CD4-positive, alpha-beta T cell treated with Interleukin-6 for 4 hours (primary cell): ENCODE measurements at places on chromosomes 4 and X.

GRCh38 chrX:19863857-19864223, 23.6 kb downstream of the SH3KBP1 start:
- DNase-seq: no peak

DNA sequence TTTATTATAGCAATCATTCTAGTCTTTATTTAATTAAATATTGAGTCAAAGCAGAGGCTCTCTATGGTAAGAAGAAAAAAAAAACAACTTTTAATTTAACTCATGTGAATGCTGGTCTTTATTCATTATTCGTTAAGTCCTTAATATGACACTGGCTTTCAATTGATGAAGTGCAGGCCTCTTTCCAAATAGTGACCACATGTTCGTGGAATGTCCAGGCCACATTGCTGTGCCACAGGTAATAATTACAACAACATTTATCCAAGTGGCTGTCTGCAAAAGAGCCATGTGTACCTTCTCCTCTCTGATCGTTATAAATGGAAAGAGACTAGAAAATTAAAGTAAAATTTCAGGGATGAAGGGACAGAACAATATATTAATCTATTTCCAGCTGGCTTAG, 220.1 kb upstream of the PABPC4L start:
- DNase-seq: no peak

GRCh38 chr4:36325926-36326325, 44.5 kb downstream of the DTHD1 start:
- no peak for DNase-seq

DNA sequence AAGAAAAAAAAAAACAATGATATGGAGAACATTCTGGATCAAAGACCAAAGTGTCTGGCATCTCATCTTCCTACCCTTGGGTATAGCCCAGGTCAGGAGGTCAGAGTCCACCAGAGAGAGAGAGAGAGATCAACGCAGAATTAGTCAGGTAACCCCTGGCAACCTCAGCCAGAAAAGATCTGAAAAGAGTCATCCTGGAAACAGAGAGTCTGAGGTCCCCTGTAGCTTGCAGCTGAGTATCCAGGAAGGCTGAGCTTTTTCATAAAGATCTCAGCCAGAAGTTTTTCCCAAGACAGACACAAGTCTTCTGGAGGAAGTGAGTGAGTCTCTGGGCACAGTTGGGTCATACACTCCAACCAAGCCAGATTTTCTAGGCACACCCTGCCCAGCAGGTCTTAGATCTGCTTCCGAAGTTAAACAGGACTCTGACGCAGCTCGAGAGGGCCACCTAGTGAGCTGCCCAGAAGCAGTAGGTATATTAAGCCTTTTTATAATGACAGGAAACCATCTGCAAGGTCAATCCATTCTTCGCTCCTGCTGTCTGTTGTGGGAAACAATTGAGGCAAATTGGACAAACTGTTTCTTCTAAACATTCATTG, 35.7 kb downstream of the ACE2 start:
- peak; percentile 3 for DNase-seq

GRCh38 chrX:12962041-12962504, 12.8 kb upstream of the TMSB4X start:
- no peak for DNase-seq

GRCh38 chrX:10090319-10090718, 66.5 kb upstream of the CLCN4 start:
- no peak for DNase-seq

DNA sequence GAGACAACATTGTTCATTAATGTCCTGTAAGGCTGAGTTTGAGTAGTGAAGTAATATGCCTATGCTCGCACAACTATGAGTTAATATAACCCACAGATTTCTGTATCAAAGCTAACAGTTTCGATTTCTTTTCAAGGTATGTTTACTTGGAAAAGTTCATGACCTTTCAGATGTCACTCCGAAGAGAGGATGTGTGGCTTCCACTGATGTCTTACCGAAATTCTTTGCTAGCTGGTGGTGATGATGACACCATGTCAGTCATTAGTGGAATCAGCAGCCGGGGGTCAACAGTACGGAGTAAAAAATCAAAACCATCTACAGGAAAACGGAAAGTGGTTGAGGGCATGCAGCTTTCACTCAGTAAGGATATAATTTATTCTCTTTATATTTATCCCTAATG, 124.9 kb downstream of the STAG2 start:
- DNase-seq: peak; percentile 37

GRCh38 chrX:45191383-45191782, 9.3 kb downstream of the DIPK2B start:
- DNase-seq: no peak

- DNase-seq: no peak
Observed at GRCh38 chr4:140138428-140138827, 15.6 kb downstream of the MAML3 start.

GRCh38 chrX:123743312-123743711, 10.5 kb upstream of the THOC2 start:
- no peak for DNase-seq

DNA sequence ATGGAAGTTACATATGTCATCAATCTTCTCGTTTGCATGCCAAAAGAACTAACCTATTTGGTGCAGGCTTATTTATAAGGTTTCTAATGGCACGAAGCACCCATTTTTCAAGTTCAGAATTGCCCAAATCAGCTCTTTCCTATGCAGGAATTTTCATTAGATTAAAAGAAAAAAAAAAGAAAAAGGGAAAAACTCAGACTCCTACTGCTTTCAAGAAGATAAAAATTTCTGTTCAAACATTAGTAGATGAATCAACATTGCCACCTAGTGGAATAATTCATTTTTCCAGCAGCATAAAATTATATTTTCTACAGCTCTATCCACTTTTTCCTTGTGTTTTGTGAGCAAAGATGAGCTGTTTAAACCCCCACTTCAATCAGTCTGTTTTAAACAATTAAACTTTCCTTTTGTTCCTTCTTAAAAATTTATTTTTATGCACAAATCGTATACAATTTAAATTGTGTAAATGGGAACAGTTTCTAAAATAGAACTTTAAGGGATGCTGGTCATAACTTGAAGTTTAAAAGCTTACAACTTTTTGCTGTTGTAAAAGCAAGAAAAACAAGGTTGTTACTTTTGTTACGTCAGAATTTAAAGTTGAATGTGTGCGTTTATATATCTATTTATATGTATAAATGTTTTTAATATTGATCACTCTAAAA, 309.9 kb downstream of the ARAP2 start:
- no peak for DNase-seq

DNA sequence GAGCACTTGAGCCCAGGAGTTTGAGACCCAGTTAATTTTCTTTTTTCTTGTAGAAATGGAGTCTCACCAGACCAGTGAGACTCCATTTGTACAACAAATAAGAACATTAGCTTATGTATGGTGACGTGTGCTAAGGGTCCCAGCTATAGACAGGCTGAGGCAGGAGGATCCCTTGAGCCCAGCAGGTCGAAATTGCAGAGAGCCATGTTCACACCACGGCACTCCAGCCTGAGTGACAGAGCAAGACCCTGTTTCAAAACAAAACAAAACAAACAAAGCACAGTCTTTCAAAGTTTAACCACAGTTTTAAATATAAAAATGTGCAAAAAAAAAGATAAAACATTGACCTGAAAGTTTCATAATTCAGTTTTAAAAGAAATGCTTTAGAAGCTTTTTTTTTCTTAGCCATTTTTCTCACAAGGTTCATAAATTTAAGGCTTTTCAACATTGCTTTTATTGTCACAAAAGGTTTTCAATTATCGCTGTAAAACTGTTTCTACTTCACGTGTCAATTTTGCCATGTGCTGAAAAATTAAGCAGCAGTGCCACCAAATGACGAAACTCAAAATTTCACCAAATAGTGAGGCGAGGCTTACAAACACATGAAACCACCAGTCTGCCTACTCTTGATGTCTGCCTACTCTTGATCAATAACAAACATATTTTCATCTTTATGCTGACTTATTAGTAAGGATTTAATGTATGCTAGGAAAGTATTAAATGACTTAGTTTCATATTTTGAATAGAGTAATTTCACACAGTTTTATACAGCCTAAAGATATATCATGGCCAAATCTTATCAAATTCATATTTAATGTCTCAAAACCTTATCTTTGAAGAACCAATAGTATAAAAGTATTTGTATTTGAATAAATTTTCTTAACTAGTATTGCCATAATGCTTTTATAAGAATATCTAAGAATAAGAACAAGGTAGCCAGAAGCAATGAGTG, 126.3 kb downstream of the NEK1 start:
- DNase-seq: peak; percentile 15

DNA sequence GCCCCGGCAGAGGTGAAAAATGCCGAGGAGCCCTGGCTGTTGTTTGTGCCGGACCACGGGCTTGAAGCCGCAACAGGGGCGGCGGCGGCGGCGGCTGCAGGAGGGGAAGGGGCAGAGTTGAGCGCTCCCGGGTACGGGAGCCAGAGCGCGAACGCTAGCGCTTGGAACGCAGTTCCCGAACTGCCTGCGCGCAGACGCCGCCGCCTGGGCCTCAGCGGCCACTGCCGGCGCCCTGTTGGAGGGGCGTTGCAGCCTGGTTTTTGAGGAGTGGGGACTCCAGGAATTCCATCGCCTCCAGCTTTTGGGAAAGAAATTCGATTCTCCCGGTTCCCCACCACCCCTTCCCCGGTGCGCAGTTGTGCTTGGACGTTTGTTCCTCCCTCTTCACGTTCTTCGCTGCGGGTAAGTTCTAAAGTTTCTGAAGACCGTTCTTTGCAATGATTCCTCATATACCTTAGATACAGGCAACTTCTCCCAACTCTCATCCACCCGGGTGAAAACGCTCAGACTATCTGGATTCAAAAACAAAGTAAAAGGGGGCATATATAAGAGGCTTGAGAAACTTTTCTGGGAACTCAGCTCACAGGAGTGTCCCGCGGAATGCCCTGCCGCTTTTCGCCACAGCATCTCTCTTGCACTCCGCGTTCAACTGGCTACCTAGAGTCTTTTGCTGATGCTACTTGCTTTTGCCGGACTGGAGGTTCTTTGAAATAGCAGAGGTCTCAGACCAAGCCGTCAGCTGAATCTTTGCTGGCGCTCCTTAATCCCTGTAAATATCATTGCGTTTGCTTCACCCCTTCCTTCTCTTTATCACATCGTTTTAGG, 1.0 kb downstream of the FAT4 start:
- no peak for DNase-seq
